ENCODE measurements at places on chromosomes 2 and 18. TPM values are rescaled to one million over a fixed set of nuclear protein-coding genes. Genes with fewer than 3 reads are reported as not detected.

Gene UGT1A9
- total RNA-seq = not detected

Gene AOX1
- 5.0 TPM for total RNA-seq

Gene PDE6D
- 12.1 TPM for total RNA-seq

Gene DYSF
- total RNA-seq = 123 TPM

Gene WNT10A
- not detected for total RNA-seq

Gene IGFBP2
- 9.4 TPM for total RNA-seq

Gene SULT1C4
- 4.2 TPM for total RNA-seq

Gene PLEKHB2
- total RNA-seq = 28.8 TPM

Gene ABCG5
- total RNA-seq = not detected

Gene PFN4
- total RNA-seq = not detected

Gene BOLL
- 3.3 TPM for total RNA-seq

Gene TUBB8B
- not detected for total RNA-seq

Gene ACAA2
- 85.3 TPM for total RNA-seq

Gene ERICH2
- 0.64 TPM for total RNA-seq

Gene STARD6
- not detected for total RNA-seq

Gene KCNS3
- total RNA-seq = 5.8 TPM

Gene NEB
- 7,790 TPM for total RNA-seq

Gene CDH2
- total RNA-seq = 4.8 TPM

Data from psoas muscle (tissue), 8 donors.